ENCODE measurements at places on chromosomes 1 and 21.

DNA sequence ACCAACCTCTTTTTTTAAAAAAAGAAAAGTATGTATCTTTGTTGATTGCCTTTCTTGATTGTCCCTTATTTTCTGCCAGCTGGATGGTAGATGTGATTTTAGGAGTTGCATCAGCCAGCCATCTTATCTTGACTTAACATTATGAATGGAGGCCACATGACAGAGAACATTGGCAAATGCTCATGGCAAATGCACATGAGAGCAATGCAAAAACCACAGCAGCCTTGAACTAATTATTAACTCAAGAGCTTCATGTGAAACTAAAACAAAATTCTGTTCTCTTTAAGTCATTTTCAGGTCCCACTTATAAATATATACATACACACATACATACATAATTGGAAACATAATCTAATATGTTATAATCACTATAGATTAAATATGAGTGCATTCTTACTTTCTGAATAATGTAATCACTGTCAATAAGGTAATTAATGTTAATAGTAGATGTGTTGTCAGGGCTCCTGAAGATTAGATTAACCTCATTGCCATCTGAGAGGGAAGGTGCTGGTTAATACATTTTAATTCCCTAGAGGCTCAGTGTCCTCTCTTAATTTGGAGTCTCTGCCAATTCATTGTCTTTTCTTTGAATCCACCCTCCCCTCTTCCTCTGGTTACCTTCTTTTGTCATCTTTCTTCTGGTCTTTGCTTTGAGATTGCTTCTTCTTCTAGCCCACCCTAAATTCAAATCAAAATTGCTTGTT is 962.2 kb downstream of the ADGRL2 start:
- DNase-seq: no peak

DNA sequence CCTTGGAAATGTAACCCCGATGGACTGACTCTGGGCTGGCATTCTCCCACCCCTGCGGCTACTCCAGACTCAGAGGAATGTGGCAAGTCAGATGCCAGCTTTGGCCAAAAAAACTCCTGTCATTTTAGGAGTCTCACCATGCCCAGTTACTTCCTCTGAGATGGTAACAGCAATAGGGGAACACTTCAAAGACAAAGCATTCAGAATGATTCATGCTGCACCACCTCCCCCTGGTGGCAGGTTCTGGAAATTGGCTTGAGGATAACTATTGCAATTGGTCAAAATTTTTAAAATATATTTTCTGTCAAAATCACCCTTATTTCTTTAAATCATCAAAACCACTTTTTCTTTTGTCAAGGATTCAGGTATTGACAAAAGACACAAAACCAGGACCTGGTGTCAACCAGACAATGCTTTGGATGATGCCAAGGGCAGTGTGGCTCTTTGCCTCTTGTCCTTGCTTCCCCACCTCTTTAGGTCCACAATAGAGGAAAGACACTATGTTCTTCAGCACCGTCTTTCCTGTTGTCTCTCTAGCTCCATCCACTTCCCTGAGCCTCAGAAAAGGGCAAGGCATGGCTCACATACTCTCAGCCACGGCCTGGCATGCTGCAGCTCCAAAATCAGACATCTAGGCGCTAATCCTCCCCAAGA is 9.9 kb upstream of the CDCA8 start:
- DNase-seq: peak; percentile 66

DNA sequence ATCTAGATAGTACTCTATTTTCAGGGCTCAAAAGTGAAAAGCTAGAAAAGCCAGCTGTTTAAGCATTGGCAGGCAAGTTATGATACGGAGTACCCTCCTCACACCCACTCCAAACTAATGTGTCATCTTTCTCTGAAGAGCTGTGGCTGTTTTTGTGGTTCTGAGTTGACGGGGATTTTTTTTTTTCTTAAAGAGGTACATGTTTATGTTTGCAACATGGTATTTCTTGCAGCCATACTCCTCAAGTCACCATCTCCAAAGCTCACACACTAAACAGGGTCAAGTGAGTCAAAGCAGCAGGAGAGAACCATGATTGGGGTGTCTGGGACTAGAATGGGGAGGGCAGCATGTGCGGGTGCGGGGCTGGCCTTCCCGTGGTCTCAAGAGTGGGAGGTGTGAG is 347.2 kb downstream of the DISC1 start:
- DNase-seq: no peak

DNA sequence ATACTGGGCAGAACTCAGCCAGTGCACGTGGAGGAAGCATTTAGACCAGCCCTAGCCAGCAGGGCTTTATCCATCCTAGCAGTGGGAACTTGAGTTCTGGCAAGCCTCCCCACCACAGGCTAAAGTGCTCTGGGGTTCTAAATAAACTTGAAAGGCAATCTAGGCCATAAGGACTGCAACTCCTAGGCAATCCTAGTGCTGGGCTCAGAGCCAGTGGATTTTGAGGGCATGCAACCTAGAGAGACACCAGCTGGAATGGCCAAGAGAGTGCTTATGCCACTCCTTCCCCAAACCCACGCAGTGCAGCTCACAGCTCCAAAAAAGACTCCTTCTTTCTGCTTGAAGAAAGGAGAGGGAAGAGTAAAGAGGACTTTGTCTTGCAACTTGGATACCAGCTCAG is 70.5 kb upstream of the APOBEC4 start:
- no peak for DNase-seq

- no peak for DNase-seq
Observed at GRCh38 chr1:185271921-185272320, 45.1 kb downstream of the IVNS1ABP start.

DNA sequence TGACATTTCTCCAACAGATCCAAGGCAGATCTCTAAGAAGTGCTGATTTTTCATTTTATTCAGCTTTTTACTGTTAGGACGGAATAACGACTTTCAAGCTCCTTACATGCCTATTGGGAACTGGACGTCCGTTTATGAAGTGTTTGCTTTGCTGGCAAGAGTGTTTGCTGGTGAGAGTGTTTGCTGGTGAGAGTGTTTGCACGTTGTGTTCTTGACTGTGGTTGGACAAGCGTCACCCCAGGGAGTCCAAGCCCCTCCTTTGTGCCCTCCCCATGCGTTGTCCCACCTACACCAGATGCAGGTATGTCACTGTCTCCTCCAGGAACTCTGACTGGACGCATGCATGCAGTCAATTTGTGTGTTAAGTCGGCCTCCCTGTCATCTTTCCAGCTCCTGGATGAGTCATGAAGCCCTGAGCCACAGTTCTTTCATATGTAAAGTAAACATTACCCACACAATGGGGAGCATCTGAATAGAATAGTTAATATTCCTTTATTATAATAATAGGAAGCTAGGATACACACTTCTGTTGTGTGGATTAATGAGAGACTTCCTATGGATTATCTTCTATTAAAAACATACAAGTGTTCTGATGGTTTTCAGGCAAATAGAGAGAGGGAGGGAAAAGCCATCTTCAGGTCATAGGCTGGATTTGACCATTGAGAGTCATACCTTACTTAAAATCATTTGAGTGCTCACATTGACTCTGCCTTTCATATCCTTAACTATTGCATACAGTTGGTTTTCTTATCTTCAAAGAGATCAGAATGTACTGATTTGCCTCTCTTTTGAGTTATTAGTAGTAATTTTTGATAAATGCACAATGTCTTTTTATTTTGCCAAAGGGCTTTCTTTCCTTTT is 119.2 kb downstream of the GALNT2 start:
- DNase-seq: peak; percentile 84

Data from lower lobe of right lung (tissue), 2 donors.